ENCODE measurements at places on chromosomes 4 and X. TPM values are rescaled to one million over a fixed set of nuclear protein-coding genes. Genes with fewer than 3 reads are reported as not detected.
A peak's percentile ranks its signal among the peaks of the same experiment; 100 is the strongest.

DNA sequence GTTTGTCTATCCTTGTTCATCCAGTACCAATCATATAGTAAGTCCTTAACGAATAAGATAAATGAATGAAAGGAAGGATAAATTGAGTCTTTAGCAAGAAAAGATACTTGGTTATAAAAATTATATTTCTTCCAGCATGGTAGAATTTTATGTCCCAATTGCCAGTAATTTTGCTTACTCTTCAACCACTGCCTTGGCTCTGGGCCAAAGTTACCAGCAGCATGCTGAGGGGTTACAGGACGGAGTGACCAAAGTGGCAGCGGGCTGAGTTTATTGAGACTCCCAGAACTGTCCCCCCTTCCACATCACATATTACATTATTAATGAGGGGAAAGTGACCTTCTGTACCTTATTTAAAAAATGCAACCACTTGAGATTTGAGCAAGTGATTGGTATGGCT, 121.7 kb downstream of the RASGEF1B start:
- H3K27me3 ChIP-seq = no peaks in the 10 kb centered on the region
- no peak overlapping the region for H3K4me3 ChIP-seq
- DNase-seq = peak; percentile 10
- peaks cover 11% of the 10 kb centered on the region for H3K4me1 ChIP-seq

GRCh38 chr4:3807822-3808496, 41.8 kb downstream of the ADRA2C start:
- H3K4me1 ChIP-seq = no peaks in the 10 kb centered on the region
- no peak overlapping the region for H3K27ac ChIP-seq
- no peak for DNase-seq
- no peaks in the 10 kb centered on the region for H3K27me3 ChIP-seq

GRCh38 chrX:9646471-9647224, 119.0 kb downstream of the GPR143 start:
- no peaks in the 10 kb centered on the region for H3K27me3 ChIP-seq
- H3K4me3 ChIP-seq = no peak overlapping the region
- no peak overlapping the region for H3K27ac ChIP-seq
- H3K36me3 ChIP-seq = no peaks in the 10 kb centered on the region
- no peaks in the 10 kb centered on the region for H3K4me1 ChIP-seq

DNA sequence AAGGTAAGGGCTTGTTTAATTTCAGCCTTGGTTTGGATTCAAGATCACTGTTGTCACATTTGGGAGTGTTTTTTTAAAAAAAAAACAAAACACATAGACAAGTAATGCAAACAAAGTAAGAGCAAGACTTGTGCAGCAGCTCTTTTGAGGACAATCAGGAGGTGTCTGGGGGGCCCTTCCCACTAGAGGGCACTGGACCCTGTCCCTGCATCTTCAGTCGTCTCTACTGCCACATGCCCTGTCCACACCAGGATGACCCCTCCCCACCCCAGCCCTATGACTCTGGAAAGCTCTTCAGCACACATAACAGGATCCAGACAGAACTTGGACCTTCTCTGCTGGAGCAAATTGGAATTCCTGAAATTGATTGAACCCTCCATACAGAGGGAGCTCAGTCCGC, 71.0 kb downstream of the USP46 start:
- DNase-seq = peak; percentile 33
- no peaks in the 10 kb centered on the region for H3K4me1 ChIP-seq
- H3K4me3 ChIP-seq = no peak overlapping the region
- H3K27ac ChIP-seq = no peak overlapping the region
- no peaks in the 10 kb centered on the region for H3K27me3 ChIP-seq

- H3K27ac ChIP-seq = peak overlapping the region; percentile 88
- no peaks in the 10 kb centered on the region for H3K27me3 ChIP-seq
- peak; percentile 91 for DNase-seq
- no peaks in the 10 kb centered on the region for H3K36me3 ChIP-seq
These were observed 82.4 kb downstream of the F11 start for GRCh38 chr4:186348433-186348832.

GRCh38 chr4:184252136-184253071, 34.7 kb upstream of the ENPP6 start:
- no peak overlapping the region for H3K27ac ChIP-seq
- no peak for DNase-seq
- no peaks in the 10 kb centered on the region for H3K27me3 ChIP-seq

GRCh38 chr4:7043284-7044136, at the start of gene TADA2B:
TADA2B (plus strand) TSS chr4:7043372; CDS start chr4:7043580, 208 bp downstream.
- DNase-seq = peak; percentile 58
- peak within 1 kb of the TSS; percentile 92 for H3K4me3 ChIP-seq
- no peaks in the 10 kb centered on the region for H3K27me3 ChIP-seq

GRCh38 chr4:151519728-151520415, 110.9 kb downstream of the FHIP1A start:
- peaks cover 10% of the 10 kb centered on the region for H3K4me1 ChIP-seq
- H3K4me3 ChIP-seq = no peak overlapping the region
- DNase-seq = no peak
- no peak overlapping the region for H3K27ac ChIP-seq
- H3K36me3 ChIP-seq = no peaks in the 10 kb centered on the region

GRCh38 chr4:5203309-5203992, 152.2 kb downstream of the STK32B start:
- H3K4me3 ChIP-seq = no peak overlapping the region
- H3K4me1 ChIP-seq = no peaks in the 10 kb centered on the region
- DNase-seq = no peak
- H3K27ac ChIP-seq = no peak overlapping the region

DNA sequence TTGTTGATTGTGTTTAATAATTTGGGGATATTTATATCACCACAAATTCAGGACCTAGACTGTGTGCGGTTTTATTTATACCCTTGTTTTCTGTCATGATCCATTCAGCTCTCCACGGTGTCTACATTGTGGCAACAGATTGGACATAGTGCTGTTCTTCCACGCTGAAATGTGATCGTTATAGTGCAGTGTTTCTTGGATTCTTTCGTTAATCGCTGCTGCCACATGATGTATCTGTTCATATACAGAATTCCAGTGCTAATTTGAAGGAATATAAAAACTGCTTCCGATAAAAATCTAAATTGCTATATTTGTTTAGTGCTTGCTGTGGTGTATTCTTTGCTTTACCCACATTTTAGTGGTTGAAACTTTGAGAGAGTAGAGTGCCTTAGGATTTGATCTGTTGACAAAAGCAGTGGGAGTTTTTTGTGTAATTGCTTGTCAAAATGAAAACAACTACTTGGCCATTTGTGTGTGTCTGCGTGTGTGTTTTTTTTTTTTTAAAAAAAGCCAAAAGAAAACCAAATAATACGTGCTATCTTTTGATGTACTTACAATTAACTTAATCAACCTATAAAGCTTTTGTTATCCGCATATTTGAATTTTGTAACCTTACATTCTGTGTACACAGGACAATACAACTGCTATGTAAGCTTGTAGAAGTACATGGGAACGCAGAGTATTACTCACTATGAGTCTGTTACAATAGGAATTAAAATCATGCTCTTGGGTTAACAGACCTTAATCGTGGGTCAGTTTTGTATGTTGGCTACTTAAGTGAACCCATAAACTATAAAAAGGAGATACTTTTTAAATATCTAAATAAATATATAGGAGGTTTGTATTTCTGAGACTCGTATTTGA, 353.3 kb downstream of the ARHGAP24 start:
- no peaks in the 10 kb centered on the region for H3K36me3 ChIP-seq
- H3K4me1 ChIP-seq = peaks cover 57% of the 10 kb centered on the region
- peak overlapping the region; percentile 91 for H3K27ac ChIP-seq
- DNase-seq = no peak
- no peaks in the 10 kb centered on the region for H3K27me3 ChIP-seq

DNA sequence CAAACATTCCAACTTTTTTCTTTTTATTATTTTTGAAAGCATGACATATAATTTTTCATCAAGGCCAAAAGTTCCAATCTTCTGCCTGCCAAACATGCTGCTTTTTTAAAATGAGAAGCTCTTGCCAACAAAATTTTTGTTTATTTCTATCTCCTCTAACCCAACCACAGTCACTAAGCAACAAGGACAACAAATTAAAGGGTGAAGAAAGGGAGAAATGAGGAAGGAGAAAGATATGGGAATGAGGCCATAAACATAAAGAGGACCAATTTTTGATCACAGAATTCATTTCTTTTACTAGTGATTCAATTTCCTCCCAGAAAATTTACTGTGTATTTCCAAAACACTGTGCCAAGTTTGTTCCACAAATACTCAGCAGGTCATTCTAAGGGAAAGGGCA, 537.0 kb upstream of the DIAPH2 start:
- no peak overlapping the region for H3K4me3 ChIP-seq
- H3K36me3 ChIP-seq = no peaks in the 10 kb centered on the region
- H3K27ac ChIP-seq = no peak overlapping the region
- H3K27me3 ChIP-seq = no peaks in the 10 kb centered on the region
- H3K4me1 ChIP-seq = no peaks in the 10 kb centered on the region
- DNase-seq = no peak

CHRDL1 gene
- total RNA-seq = 13.0 TPM

SSX4 gene
- total RNA-seq = not detected

UBA6 gene
- total RNA-seq = 13.7 TPM

SPANXB1 gene
- total RNA-seq = not detected

Data from body of pancreas (tissue), 4 donors.